Aorta (tissue), 5 donors: ENCODE measurements at places on chromosomes 1 and 21.

GRCh38 chr1:43048601-43049011, 89.9 kb upstream of the SLC2A1 start:
- DNase-seq, result no peak

GRCh38 chr1:154325583-154326545, 539 bp downstream of the ATP8B2 start:
- peak; percentile 93 for DNase-seq

GRCh38 chr1:26848499-26848898, 14.4 kb upstream of the SFN start:
- no peak for DNase-seq

DNA sequence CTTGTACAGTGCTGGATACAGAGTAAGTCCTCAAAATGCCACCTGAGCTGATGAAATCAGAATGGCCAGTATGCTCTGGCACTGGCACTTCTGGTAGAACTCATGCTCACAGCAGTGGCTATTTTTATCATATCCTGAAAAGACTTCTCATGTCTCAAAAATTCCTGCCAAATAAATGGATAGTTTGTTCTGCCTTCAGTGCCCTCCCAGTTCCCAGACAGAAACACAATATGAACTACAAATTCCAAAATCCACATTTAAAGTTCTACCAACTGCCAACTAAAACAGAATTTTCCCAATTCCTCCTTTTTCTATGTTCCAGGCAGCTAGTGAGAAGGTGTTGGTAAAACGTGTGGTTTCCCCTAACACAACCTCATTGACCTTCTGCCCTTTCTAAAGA, 51.4 kb upstream of the RGS1 start:
- no peak for DNase-seq

DNA sequence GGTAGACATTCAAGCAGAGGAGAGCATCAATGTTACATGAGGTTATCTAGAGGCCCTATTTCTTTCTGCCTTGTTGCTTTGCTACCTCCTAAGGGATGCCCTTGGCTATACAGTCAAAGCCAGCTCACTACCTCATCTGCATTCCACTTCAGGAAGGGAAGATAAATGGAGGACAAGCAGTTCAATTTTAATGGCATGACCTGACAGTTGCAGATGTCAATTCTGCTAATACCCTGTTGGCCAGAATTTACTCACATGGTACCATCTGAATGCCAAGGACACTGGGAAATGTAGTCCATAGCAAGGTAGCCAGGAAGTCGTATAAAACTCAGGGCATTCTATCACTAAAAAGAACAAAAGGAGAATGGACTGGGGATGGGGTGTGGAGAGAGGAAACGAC, 31.5 kb downstream of the PALMD start:
- no peak for DNase-seq

- no peak for DNase-seq
Measured at GRCh38 chr21:22136740-22137139, 1138.5 kb downstream of the NCAM2 start.

- no peak for DNase-seq
Measured at GRCh38 chr1:164767752-164768402, 208.9 kb downstream of the PBX1 start.

DNA sequence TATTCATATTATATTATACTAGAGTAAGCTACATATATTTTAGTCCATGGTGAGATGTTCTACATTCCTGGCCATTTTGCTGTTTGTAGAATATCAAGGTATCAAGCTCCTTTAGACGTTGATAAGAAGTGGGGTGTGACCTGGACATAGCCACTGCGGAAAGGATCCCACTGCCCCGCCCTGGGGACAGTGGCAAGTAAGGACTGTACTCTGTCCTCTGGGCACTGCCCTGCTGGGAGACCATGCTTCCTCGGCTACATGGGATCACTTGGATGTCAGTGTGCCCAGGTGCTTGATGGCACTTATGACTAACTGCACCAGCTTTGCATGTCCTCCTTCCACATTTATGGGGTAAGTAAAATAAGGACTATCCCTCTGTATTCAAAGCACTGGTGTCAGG, 46.3 kb upstream of the NTPCR start:
- no peak for DNase-seq

DNA sequence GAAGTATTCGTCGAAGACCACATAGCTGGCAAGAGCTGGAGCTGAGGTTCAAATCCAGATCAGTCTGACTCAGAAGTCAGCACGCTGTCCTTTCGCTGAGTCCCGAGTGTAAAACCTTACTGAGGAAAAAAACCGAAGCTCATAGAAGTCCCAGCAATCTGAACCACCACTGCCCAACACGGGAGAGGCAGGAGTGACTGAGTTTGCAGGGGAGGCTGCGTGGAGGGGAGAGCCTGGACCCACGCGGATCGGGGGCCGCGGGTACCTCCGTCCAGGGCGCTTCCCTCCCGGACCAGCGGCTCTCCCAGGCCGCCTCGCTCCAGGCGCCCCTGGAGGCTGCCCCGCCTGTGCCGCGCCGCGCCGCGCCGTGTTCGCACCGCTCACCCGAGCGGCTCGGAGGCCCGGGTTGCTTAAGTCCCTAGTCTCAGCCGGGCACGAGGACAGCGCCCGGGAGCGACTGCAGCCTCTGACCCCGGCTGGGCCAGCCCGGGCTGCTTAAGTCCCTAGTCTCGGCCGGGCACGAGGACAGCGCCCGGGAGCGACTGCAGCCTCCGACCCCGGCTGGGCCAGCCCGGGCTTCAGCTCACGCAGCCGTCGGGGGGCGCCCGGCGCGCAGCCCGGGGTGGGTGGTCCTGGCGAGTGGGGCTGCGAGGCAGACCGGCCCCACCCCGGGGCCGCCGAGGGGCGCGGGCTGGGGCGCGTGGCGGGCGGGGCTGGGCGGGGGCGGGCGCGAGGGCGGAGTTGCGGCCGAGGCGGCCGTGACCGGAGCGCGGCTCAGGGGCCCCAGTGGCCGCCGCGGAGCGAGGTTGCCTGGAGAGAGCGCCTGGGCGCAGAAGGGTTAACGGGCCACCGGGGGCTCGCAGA, at the start of gene ADAMTSL4:
Gene ADAMTSL4, plus strand, starts transcription at position 777 of the 864 bp plus-strand sequence. CDS start 2,881 bp downstream, outside the sequence.
- peak; percentile 89 for DNase-seq

GRCh38 chr1:91553177-91553591, 52.5 kb downstream of the CDC7 start:
- DNase-seq, result no peak

GRCh38 chr1:58282623-58283387, 263.7 kb downstream of the OMA1 start:
- DNase-seq, result no peak

- DNase-seq, result no peak
Measured at GRCh38 chr1:220224033-220224432, 48.2 kb downstream of the RAB3GAP2 start.

DNA sequence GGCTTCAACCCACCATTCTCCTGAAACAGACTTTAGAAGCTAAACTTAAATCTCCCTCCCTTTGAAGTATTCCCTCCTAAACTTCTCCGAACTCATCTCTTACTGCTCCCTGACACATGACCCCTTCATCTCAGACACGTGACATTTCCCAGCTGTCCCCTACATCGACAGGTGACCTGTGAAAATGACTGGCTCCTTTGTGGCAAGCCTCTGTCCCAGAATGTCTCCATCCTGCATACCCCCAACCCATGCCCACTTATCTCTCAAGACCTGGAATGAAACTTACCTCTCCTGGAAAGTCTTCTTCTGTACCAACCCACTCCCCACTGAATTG, 4.2 kb downstream of the FMOD start:
- no peak for DNase-seq

DNA sequence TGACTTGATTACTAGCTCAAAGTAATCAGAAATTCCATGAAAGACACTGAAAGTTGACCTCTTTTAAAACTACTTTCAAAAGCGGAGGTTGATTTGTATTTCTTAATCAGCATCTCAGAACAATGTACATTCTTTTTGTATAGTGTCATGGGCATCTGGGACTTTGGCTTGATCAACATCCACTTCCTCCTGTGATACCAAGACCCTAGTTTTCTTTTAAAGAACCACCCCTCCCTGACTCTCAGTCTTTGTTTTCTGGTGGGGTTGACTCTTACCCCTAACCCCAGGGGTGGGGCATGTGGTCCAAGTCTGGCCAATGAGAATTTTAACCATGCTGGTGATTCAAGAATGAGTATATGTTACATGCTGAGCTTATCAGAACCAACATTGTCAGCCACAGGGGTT, 21.7 kb upstream of the IRF2BP2 start:
- no peak for DNase-seq

DNA sequence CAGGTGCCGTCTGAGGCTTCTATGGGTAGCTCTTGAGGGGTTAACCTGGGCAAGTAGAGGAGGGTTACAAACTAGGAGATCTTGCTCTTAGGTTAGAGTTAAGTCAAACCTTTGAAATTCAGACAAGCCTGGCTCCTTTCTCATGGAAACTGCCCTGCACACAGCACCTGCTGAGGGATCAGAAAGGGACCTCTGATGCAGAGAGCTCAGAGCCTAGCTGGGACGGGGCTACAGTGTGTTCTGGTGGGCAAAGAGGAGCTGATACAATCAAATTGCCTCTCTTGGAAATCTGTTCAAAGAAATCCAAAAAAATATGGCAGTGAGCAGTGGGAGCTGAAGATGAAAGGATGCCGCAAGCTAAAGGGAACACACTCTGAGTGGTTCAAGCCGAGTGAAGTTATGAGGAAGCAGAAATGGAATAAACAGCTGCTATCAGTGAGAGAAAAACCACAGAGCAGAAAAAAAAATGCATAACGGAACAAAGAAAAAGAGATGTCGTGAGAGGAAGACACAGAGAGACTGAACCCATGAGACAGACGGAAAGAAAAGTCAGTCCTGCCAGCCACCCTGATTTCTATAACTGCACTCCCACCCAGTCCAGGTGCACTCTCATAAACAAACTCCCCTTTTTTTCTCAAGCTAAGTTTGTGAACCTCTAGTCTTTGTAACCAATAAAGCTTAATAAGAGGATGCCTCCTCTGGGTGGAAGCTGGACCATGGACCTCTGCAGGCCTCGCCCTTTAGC, 26.6 kb downstream of the PAFAH2 start:
- DNase-seq, result no peak

DNA sequence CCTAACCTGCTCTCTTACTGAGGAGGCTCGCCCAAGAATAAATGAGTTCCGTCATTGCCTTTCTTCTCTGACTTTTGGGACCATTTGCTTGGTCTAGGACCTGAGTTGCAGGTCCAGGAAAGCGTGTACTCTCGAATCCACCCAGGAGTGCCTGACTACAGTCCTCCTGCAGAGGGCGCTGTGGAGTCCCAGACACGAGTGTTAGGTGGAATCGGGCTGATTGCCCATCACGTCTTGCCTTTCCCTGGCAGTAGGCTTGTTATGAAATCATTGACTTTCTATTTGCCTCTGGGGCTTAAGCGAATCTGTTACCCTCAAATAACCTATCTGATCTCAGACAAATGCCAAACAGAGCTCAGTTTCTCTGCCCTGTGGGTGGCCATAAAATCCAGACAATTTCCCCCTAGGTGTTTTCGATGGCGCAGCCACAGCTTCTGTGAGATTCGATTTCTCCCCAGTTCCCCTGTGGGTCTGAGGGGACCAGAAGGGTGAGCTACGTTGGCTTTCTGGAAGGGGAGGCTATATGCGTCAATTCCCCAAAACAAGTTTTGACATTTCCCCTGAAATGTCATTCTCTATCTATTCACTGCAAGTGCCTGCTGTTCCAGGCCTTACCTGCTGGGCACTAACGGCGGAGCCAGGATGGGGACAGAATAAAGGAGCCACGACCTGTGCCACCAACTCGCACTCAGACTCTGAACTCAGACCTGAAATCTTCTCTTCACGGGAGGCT, at the start of gene IL20:
Gene IL20, plus strand, starts transcription at position 685 of the 733 bp plus-strand sequence. CDS start 230 bp downstream, outside the sequence.
- peak; percentile 86 for DNase-seq

DNA sequence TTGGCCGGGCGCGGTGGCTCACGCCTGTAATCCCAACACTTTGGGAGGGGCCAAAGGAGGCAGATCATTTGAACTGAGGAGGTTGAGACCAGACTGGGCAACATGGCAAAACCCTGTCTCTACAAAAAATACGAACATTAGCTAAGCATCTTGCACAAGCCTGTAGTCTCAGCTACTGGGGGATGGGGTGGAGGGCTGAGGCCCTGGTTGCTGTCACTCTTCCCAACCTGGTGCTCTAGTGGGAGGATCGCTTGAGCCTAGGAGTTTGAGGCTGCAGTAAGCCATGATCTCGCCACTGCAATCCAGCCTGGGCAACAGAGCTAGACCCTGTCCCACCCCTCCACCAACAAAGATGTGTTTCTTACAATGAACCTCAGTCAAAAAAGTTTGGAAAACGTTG, 2.8 kb downstream of the PHGDH start:
- DNase-seq, result no peak

GRCh38 chr21:44083631-44084291, 23.4 kb upstream of the PWP2 start:
- DNase-seq, result no peak

DNA sequence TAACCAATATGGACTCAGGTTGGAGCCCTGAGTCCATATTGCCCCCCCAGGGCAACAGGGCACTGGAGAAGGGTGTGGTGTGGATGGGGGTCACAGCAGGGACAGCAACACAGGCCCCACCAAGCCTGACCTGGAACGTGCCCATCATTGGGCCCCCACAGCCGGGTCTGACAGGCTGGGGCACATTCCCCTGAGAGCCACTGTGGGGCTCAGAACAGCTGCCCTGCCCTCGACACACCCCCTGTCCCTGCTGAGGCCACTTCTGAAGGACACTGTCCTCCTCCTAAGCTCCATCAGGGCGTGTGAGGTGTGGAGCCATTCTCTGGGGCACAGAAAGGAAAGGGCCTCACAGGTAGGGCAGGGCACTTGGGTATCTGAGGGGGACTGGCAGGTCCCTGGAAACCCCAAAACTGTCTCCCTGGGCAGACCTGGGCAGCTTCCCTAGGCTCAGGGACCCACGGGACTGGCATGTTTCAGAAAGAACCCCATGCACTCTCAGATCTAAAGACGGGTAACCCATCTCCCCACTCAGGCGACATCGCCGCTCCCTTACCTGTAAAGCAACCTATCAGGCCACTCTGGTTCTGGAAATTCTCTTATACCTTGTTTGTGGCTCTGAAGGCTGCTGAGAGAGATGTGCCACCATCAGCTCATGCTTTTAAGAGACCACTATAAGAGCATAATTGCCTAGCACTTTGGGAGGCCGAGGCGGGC, 95.5 kb downstream of the DMRTB1 start:
- DNase-seq, result peak; percentile 11

DNA sequence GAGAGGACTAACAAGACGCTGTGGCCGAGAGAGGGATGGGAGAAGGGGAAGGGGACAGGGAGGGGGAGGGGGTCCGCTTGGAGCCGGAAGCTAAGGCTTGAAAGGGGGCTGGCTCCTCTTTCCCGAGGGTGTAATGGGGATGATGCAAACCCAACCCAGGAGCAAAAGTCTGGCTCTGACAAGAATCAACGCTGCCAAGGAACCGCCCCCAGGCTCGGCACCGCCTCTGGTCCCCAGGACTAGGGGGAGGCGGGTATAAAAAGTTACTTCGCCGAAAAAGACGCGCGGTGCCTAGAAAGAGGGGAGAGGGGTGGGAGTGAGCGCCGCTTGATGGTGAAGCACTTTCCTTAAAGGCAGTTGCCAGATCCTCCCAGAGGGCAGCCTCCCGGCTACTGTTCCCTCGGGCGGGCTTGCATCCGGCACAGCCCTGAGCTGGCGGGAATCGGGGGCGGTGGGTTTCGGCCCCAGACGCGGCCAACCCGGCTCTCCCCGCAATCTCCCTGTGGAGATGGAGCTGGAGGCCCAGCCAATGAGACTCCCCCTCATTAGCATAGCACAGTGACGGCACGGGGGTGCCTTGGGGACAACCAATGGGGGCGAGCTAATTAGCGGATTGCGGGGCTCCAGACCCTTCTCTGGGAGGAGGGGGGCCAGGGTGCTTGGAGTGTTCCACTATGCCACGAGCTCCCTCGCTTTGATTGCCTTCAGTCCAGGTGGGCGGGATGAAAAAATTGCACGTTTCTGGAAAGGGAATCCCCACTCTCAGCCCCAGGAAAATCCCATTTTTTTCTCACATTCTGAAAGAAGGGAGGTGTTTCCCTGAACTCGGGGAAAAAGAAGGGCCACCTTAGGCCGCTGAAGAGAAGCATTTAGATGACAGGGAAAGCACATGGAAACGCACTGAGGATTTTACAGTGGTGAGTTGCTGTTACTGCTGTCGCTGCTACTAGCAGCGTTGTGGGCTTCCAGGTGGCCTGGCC, at the start of gene KCNT2:
Gene KCNT2, minus strand, starts transcription at position 51 of the 980 bp plus-strand sequence. CDS start 131 bp downstream, outside the sequence.
- peak; percentile 86 for DNase-seq
